ENCODE measurements at places on chromosomes 2 and 18.

GRCh38 chr2:179435000-179435399, 170.4 kb upstream of the SESTD1 start:
- no peak for DNase-seq

DNA sequence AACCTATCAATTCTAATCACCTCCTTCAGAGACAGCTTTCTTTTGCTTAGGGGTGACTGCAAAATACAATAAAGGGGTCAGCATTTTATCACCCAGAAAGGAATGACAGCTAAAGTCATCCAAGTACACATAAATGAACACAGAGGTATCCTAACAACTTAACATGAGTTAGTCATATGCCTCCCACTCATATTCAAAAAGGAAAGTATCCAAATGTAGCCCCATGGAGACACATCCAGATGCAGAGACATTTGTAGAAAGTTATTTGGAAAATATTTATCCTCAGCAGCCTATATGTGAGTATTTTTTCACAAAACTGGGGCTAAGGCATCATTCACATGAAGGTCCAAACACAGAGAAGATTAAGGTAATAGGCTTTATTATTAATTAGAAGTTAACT, 1579.7 kb upstream of the SLC39A10 start:
- no peak for DNase-seq

- DNase-seq = no peak
These were observed 1.5 kb downstream of the RAX start for GRCh38 chr18:59271606-59272220.

DNA sequence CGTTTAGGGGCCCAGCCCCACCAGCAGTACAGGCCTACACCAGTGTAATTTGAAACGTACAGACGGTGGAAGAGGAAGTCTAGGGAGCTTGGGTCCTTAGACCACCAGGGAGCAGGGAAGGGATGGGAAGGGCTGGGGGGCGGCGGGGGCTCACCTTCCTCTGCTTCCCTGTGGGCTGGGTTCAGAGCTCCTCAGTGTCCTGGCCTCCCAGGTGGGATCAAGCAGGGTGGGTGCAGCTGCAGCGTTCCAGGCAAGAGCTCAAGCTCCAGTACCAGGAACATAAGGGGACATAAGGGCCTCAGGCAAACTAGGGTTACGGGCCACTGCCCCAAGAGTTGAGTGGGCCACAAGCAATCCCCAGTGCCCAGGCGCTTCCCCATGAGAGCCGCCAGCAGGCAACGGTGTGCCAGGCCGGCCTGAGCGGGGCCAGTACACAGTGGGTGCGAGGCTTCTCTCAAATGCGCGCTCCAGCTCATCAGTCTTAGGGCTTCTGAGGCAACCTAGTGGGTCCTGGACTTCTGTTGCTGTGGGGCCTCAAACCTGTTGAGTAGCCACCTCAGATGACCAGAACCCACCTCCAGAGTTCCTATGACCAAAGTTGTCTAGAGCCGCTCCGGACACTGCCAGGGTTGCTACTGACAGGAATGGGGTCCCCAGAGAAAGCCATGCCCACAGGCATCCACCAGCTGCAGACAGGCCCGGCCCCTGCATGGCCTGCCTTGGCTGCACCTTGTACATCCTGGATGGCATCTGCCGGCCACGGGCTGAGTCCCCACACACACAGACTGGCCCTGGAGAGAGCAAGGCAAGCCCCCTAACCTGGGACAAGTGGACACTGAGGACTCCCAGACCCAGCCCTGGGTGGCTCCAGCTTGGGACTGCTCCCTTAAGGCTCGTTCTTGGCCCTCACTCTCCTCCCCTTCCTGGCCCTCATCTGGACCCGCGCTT, 5.2 kb downstream of the ANKRD23 start:
- DNase-seq = no peak

- DNase-seq = no peak
These were observed 379.4 kb downstream of the TNS1 start for GRCh38 chr2:217623281-217623912.

DNA sequence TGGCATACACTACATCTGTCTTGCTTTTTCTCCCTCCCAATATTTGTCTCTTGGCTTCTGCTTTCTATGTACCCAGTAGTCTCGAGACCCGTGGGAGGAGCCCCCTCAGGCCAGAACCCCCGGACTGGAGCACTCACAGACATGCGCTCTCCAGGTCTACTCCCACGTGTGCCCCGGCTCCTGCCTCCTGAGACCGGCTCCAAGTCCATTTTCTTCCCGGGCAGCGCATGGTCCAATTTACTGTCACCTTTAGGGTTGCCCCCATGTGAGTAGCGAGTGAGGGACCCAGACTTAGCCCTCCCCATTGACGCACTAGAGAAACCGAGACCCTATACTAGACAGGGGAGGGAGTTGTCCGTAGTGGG, 11.8 kb upstream of the TEX51 start:
- DNase-seq = no peak

DNA sequence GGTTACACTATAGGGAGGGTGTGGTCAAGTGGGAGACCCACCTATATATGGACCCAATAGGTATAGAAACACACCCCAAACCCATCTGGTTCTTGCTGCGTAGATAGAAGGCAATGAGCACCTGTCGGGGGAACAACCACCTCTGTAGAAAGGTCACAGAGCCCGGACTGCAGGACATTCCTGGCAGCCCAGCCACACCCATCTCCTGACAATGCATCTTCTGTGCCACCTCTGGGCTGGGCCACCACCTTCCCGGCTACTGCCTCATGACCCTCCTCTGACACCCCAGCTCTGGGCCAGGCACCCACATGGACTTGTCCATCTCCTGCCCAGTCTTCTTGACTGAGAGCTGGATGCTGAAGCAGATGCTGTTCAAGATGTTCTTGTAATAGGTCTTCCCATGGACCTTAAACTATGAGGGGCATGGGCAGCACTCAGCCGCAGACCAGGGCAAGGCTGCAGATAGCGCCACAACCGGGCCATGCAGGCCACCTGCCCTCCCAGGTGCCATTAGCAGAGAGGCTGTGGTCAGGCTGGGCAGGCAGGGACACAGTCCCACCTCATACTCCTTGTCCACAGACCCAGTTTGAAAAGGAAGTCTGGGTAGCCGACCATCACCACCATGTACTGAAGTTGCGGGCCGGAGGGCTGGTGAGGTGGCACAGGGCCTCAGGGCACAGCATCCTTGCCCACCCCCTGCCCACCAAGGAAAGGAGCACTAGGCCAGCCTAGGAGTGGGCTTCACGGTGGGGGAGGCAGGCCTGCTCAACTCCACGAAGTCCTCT, 9.3 kb downstream of the ALPG start:
- no peak for DNase-seq

DNA sequence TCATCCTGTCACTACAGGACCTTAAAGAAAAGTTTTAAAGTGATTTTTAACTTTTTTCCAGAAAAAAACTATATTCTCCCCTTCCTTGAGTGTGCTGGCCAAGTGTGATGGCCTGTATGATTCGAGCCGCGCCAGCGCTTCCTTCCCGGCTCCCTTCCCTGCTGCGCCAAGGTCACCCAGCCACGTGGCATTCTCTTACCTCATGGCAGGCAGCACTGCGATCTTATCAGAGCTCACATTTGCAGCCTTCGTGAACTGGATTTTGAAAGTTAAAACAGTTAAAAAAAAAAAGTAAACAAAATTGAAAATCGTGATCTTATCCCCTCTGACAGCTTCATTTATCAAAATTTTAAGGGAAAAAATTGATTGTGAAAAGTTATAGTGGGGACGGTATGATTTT, 279.8 kb downstream of the PTGR3 start:
- no peak for DNase-seq

DNA sequence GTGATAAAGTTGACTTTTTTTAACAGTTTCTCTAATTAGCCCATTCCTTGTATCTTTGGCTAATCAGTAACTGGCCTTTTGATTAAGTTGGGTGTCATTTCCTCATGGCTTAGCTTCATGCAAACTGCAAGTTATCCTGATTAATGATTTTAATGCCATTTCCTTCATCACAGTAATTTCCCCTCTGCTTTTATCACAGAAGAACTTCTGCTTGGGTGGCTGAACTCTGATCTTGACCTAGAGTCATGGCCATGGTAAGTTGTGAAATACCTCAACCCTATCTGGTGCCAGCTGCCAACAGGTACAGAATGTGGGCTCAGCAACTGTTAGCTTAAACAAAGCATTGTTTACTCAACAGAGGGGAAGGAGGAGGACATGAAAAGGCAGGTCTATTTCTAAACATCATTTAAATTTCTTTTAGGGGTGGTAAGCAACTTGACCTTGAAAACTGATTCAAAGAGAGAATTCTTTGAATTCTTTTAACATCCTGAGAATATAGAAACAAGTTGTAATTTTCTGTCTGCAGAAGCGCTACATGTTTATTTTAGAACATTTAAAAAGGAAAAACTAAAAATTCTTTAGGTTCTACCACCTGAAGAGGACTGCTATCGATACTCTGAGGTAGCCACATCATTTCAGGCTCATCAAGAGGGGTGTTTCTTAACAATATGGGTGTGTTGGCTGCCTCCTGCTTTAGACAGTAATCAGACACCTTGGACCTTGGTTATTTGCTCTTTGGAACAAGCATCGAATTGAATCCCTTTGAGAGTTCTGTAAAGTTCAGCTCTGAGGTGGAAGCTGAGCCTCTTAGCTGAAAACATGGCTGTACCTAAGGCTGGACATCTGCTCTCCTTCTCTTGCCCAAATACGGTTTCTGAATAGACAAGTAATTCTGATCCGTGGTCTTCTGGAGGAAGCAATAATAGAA, 39.7 kb downstream of the ANXA4 start:
- DNase-seq = no peak

DNA sequence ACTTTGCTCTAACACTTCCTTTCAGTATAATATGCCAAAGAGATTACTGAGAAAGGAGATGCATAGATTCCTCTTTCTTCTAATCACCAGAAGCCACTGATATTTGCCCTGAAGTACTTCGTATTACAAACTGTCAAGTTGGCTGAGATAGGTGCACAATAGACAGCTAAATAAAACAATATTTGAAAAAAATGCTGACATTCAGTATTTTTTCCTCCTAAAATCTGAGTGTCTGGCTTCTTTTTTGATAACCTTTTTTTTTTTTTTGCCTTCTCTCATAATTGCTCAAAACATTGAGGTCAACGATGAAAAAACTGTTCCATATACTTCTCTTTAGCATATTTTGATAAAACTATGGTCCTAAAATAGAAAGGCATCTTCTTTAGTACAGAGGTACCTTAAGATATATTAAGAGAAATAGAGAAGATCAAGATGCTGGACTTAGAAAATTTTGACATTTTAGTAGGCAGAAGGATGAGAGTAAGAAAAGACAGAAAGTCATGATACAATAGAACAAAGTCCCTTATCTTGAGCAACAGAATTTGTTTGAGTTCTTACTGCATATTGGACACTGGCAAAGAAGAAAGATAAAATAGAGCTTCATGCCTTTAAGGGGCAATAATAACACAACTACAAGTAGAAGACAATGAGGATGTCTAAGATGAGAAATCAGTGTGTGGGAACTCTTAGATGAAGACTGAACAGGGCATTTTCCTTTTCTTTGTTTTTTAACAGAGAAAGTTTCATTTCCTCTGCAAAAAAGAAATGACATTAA, 220.7 kb downstream of the PTH2R start:
- DNase-seq = no peak

GRCh38 chr18:72542342-72542741, 1.8 kb downstream of the CBLN2 start:
- DNase-seq = no peak

GRCh38 chr2:108169982-108170625, 69.7 kb upstream of the SULT1C3 start:
- no peak for DNase-seq

DNA sequence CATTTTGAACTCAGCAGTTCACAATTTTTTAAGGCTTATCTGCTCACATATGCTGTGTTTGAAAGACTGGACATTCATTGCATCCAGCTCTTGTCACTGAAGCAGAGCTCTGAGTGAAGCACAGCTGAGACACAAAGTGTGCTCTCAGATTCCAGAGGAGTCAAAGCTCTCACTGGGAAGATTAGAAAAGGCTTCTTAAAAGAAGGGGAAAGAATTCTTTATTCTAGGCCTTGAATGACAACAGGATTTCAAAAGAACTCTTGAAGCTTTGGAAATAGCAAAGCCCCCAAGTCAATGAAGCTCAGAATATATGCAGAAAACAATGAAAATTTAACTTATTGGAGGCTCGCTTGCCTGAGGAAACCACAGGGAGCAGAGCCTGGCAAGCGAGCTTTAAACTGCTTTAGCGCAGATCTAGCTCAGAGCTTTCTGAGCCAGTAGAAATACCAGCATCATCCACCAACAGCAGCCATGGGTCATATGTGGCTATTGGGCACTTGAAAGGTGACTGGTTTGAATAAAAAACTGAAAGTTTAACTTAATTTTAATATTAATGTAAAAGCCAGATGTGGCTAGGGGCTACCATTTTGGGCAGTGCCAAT, 369.7 kb downstream of the OSR1 start:
- DNase-seq = no peak

DNA sequence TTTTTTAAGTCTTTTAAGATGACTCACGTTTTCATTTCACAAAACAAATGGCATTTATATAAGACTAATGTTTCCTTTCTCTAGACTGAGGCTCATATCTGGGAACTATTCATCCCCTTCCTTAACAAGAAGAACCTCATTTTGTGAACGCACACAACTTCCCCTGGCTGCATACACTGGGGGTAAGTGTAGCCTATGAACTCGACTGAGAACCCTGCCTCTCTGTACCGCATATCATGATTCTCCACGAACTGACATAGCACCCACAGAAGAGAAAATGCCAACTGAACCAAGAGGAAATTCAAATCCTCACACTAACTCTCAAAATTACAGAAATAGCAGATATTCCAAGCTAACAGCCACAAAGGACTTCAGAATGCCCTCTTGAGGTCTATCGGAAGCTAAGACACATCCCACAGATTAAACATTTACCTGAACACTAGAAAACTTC, 236.7 kb downstream of the TCF4 start:
- no peak for DNase-seq

GRCh38 chr2:27211241-27211942, 449 bp upstream of the ATRAID start:
- no peak for DNase-seq

DNA sequence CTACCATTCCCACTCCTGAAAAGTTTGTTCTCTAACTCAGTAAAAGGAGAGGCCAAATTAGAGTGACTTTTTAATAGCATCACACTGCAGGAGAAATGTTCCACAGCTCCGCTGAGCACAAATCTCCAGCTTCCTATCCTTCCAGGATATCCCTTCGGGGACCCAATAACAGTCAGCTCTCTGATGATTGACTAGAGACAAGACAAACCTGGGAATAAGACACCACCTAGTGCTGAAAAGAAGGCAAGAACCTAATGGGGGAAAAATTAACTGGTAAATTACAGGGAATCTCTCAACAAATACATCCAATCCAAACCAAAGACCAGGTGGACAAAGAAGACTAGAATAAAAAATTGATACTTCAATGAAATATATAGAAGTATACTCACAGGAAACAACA, 977.1 kb upstream of the SOX11 start:
- DNase-seq = no peak

DNA sequence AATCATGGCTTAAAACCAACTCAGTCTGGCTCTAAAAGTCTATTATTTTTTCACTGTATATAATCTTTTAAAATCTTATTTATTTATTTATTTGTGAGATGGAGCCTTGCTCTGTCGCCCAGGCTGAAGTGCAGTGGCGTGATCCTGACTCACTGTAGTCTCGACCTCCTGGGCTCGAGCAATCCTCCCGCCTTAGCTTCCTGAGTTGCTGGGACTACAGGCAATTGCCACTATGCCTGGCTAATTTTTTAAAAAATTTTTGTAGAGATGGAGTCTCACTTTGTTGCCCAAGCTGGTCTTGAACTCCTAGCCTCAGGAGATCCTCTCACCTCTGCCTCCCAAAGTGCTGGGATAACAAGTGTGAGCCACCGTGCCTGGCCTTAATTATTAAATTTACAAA, 14.5 kb downstream of the GORASP2 start:
- DNase-seq = no peak
